ENCODE measurements at places on chromosomes 16 and 17.

DNA sequence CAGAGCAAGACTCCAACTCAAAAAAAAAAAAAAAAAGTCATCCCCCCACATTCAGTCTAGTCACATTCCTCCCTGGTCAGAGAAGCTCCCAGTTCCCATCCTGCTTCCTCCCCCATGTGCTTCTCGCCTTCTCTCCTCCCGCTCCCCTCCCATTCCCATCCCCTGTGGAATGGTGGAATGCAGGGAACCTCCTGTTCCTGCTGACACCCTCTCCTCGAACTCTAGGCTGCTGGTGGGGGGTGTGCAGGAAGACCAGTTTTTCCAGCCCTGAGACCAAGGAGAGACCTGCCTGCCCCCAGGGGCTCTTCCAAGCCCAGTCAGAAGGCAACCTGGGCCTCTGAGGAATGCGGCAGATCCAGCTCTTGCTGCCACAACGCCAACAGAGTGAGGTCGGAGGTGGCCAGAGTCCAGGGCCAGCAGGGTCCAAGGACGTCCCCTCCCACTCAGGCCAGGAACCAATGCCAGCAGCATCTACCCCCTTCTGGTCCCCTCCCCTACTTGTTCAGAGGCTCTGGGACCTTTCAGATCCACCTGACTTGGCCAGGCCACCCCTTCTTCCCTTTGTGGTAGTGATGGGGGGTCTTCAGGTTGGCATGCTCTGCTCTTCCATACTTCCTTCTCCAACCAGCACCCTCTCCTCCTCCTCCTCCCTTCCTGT, 39.3 kb upstream of the TAC4 start:
- DNase-seq: no peak

GRCh38 chr17:81813861-81814683, 10.1 kb downstream of the GCGR start:
- no peak for DNase-seq

DNA sequence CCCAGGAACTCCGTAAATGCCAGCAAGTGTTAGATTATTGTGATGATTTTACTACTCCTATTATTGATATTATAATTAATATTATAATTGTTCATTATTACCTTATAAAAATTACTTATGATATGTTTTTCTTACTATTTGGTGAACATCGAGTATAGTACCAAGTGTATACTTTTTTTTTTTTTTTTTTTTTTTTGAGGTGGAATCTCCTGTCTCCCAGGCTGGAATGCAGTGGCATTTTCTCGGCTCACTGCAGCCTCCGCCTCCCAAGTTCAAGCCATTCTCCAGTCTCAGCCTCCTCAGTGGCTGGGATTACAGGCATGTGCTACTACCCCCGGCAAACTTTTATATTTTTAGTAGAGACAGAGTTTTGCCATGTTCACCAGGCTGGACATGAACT, 347.0 kb downstream of the WWOX start:
- DNase-seq: no peak

GRCh38 chr17:50087246-50087911, 7.8 kb upstream of the PDK2 start:
- peak; percentile 68 for DNase-seq

DNA sequence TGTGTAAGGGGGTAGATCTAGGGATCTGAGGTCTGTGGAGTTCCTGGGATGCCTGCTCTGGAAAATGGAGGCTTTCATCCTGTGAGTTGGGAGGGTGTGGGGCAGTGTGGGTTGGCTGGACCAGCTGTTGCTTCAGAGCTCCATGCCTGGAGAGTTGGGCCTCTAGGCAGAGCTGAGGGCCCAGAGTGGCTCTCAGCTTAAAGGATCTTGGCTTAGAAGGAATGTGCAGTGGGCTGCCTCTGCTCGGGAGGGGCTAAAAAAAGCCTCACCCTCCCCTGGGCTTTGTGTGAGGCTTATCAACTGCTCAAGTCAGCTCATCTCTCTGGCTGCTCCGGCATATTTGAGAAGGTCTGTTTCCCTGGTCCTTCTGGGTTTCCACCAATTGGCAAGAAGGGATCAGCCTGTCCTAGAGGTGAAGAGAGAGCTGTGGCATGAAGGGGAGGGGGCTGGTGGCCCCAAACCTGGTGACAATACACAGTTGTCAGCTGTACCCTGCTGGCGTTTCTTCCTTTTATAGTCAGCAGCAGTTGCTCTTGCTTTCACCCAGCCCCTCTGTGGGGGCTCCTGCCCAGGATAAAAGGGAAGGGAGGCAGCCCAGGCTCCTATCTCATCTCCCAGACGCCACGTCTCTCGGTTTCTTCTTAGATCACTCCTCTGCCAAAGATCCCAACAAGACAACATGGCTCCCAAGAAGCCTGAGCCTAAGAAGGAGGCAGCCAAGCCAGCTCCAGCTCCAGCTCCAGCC, at the start of gene MYL4:
TSS of gene MYL4 (plus strand) at position 605 of the 745 bp plus-strand sequence. CDS start at position 680, 75 bp downstream.
- DNase-seq: no peak

- DNase-seq: no peak
Measured at GRCh38 chr17:57552114-57552624, 192.9 kb downstream of the CCDC182 start.

DNA sequence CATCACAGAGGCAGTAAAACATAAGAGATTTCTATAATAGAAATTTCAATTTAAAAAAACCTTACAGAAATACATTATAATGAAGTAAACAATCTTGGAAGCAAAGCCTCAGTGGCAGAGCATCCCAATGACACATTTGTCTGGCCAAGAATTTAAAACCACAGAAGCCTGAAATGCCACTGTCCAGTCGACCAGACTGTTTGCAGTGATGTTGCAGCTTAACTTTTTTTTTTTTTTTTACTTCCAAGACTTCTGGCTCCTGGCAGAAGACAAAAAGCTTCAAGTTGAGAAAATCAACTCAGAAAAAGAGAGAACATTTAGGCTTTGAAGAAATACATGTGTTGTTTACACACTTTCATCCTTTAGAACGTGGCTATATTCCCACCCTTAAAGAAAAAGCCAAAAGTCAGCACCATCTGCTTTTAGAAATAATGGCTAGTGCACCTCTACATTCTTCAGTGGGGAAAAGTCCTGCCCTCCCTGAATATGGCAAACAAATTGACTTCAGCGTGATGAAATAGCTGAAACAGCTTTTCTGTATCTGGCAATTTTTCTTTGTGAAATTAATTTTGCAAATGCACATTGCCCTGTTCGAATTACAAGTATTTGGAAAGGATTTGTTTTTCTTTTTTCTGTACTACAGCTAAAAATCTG, 205.5 kb upstream of the MON1B start:
- no peak for DNase-seq

- no peak for DNase-seq
Measured at GRCh38 chr17:42639525-42640113, 19.5 kb upstream of the TUBG2 start.

- DNase-seq: no peak
Measured at GRCh38 chr16:81170824-81171223, 67.7 kb upstream of the BCO1 start.
